Suprapubic skin (tissue), 4 donors: ENCODE measurements at places on chromosomes 7 and 10.

- DNase-seq: no peak
Observed at GRCh38 chr7:34081935-34082334, 176.6 kb downstream of the BMPER start.

GRCh38 chr10:70779511-70780369 lies 5.4 kb downstream of the TBATA start:
- no peak for DNase-seq

GRCh38 chr7:24406053-24406788 lies 122.2 kb downstream of the NPY start:
- DNase-seq: no peak

GRCh38 chr7:155860461-155860839 lies 48.2 kb upstream of the SHH start:
- DNase-seq: peak; percentile 18

DNA sequence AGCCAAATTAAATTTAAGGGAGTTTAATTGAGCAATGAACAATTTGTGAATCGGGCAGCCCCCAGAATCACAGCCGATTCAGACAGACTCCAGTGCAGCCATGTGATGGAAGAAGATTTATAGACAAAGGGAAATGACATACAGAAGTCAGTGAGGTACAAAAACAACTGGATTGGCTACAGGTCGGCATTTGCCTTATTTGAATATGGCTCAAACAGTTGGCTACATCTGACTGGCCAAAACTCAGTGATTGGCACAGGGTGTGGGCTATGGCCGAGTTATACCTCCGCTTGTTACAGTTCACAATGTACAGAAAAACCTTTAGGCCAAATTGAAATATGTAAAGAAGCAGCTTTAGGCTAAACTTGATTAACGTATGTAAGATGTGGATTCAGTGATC lies 30.8 kb upstream of the EIF4H start:
- no peak for DNase-seq
